Foreskin melanocyte (primary cell): ENCODE measurements at places on chromosomes 5 and 9.

- DNase-seq, result no peak
Observed at GRCh38 chr9:80509358-80509757, 937.6 kb downstream of the TLE4 start.

DNA sequence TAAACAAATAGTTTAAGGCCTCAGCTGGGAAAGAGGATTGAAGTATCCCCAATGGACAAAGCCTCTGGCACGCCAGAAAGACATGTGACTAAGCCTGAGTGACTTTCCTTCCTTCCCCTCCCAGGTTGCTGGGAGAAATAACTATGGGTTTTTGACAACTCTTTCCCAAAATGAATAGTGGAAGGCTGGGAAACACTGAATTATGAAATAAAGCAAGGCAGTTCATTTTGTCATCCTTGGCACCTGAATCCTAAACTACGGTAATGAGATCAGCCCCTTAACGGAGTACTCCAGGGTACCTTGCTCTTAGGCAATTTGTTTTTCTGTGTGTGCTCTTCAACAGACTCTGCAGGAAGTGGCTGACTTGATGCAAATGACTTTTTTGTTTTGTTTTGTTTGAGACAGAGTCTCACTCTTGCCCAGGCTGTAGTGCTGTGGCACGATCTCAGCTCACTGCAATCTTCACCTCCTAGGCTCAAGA is 75.2 kb downstream of the LMNB1 start:
- no peak for DNase-seq

DNA sequence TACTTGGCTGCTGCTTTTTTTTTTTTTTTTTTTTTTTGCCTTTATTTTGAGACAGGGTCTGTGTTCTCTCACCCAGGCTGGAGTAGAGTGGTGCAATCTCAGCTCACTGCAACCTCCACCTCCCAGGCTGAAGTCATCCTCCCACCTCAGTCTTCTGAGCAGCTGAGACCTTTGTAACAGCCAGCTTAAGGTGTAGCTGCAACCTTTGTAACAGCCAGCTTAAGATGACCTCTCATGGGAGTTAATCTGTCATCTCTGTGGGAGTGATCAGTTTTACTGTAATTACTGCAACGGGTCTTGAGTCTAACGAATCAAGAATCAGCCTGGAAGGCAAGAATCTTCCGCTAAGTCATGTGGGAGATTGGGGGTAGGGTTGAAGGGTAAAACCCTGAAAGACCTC is 31.6 kb upstream of the SNX2 start:
- DNase-seq, result no peak

GRCh38 chr5:125176005-125176390 is 429.6 kb upstream of the ZNF608 start:
- no peak for DNase-seq

DNA sequence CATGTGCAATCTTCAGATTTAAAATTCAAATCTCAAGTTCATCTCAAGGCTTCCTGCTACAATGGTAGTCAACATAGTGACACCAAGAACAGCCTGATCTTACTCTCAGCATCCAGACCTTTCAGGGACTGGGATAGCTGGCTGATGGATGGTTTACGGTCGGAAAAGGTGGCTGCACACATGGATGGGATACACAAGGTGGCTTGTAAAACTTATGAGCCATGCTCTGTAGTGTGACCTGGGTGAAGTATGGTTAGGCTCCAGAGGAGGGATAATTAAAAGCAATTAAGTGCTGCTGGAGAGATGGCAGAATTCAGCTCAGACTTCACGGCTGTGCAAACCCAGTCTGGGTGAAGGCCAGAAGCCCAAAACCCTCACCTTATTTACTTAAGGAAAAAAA is 379.5 kb downstream of the NFIB start:
- DNase-seq, result no peak

DNA sequence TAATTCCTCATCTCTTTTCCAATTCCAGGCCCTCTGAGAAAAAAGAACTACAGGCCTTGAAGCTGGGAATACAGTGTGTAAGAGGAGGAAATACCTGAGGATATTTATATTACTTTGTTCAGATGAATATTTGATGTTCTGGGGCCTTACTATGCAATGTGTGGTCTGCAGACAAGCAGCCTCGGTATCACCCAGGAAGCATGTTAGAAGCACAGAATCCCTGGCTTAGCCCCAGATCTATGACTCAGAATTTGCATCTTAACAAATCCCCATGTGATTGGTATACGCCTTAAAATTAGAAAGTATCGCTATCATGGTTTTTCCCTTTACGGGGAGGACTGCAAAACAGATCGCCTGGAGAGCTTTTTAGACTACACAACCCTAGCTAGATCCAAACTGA is 121.0 kb downstream of the JAKMIP2 start:
- no peak for DNase-seq

GRCh38 chr9:91485006-91485405 is 61.4 kb upstream of the NFIL3 start:
- DNase-seq, result no peak

DNA sequence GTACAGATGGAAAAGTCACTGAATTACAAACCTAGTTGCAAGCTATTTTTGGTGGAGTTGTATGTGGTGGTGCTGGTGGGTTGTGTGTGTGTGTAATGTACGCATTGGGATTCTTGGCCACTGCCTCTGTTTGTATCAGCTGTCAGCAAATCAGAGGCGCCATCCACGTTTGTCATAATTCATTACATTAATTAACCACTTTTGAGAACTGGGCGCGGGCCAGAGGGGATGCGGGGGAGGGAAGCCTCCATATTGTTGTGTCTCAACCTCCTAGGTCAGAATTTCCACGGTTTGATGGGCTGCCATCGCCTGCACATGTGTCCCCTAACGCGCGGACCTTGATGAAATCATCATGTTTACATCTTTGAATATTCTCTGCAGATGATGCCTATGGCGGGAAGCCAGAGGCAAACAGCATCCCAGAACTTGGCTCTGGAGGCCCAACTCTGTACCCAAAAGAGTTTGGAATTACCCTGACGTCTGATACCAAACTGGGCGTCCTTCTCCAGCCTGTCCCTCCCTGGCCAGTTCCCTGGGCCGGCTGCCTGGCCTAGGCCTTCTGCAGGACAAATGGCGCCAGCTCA is 54.9 kb downstream of the FGF18 start:
- DNase-seq, result no peak

GRCh38 chr9:76379494-76379893 is 14.7 kb downstream of the RFK start:
- DNase-seq, result no peak

DNA sequence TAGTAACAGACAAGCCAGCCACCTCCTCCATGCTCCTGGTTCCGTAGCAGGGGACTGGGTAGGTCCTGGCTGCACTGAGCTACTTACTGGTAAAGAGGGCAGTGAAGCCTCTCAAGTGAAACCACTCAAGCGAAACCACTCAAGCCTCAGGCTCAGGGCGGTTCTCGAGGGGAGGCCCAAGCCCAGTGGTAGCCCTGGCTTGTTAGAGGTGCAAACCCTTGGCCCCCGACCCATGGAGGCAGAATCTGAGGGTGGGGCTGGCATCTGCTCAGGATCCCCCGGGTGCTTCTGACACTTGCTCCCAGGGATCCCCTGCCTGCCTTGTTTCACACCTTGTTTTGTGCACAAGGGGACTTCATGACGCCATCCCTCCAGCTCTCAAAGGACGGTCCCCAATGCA is 76.5 kb upstream of the OLFM1 start:
- no peak for DNase-seq

- no peak for DNase-seq
Observed at GRCh38 chr9:81585191-81585763, 104.1 kb downstream of the TLE1 start.

DNA sequence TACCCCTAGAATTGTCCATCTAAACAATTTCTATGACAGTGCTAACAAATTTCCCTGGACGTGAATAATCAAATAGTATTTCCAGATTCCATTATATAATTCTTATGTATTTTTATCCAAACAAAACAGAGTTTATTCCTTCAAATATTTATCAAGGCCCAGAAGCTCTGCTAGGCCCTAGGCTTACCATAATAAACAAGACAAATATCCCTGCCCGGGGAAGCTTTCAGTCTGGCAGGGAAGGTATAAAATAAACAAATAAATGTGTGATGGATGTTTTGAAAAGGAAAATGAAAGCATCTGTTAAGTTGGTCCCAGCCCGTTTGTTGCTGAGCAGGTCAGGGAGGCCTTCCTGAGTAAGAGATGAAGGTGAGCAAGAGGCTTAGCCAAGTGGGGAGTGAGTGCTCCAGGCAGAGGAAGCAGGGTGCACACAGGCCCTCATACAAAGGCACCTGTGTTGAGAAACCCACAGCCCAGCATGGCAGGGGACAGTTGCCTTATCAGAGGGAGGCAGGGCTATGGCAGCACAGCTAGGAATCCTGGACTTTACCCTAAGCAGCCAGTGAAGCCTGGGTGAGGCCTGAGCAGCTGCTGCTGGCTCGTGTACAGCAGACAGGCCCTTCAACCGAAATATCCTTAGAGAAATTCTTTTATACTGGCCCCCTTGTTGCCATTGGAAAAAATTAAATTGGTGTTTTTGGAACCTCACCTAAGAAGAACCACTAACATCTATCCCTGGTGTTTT is 7.7 kb upstream of the SLC35D2 start:
- DNase-seq, result no peak

- peak; percentile 49 for DNase-seq
Observed at GRCh38 chr5:82405618-82406204, 127.6 kb upstream of the RPS23 start.

GRCh38 chr9:124349675-124350493 is 65.4 kb downstream of the PSMB7 start:
- DNase-seq, result no peak

DNA sequence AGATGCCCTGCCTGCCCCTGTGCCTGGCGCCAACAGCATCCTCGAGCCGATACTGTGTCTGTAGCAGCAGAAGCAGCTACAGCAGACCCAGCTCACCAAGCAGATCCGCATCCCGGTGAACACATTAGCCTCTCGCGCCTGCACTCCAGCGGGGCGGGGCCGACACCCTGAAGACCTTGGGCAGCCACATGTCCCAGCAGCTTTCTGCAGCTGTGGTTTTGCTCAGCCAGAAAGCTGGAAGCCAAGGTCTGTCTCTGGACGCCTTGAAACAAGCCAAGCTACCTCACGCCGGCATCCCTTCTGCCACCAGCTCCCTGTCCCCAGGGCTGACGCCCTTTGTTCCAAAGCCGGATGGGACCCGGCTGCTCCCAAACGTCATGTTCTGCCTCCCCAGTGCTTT is 59.6 kb downstream of the ACTBL2 start:
- no peak for DNase-seq

DNA sequence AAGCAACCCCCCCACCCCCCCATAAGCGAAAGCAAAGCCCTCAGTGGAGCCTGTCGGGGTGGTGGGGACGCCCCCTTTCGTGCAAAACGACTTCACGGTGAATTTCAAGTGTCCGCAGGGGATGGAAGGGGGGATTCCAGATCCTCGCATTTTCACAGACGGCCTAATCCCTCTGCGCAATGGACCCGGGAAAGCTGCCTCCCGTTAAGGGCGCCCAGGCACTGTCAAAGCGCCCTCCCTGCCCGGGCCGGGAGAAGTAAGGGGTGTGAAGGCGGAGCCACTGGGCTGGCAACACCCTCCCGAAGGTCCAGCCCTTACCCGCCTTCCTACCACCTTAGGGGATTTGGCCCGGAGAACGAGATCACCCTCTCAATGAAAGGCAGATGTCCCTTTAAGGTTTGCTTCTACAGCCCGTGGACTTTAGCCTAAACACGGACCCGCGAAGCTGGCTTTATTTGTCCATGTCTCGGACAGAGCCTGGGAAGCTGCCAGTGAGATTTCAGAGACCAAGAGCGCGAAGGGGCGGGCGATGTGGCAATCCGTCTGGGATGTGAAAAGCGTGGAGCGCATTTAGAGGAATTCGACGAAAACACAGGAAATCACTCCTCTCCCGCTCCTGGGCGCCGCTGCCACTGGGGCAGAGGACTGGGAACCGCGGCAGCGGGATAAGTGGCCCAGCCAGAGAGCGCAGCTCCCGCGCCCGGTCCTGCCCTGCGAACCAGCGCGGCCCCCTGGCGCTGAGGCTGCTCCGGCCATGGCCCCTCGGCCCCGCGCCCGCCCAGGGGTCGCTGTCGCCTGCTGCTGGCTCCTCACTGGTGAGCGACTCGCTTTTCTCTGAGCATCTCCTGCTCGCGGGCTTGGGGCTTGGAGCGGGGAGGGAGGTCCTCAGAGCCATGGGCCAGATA is at the start of the genes ITGA1 and PELO:
TSS of gene ITGA1 (plus strand) at position 317 of the 905 bp plus-strand sequence. CDS start at position 755, 438 bp downstream.
TSS of gene PELO (plus strand) at position 317 of the 905 bp plus-strand sequence. CDS start 12,479 bp downstream, outside the sequence.
- peak; percentile 82 for DNase-seq

DNA sequence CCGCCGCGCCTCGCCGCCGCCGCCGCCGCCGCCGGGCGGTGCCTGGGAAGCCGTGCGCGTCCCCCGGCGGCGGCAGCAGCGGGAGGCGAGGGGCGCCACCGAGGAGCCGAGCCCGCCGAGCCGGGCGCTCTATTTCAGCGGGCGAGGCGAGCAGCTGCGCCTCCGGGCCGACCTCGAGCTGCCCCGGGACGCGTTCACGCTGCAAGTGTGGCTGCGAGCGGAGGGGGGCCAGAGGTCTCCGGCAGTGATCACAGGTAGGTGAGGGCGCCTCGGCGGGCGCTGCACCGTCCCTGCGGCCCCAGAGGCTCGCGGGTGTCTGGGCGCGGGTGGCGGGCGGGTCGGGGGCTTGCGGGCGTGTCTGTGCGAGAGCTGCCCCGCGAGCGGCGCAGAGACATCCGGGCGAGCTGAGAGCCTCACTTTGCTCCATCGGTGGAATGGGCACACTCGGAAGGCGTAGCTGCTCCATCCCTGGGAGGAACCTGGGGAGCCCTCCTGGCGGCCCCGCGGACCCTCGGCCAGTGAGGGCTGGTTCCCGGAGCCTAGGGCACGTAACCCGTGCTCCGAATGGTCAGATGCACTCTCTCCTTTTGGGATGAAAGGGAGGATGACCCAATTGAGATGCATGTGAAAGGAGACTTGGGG is 864 bp downstream of the PAPPA start:
- no peak for DNase-seq

DNA sequence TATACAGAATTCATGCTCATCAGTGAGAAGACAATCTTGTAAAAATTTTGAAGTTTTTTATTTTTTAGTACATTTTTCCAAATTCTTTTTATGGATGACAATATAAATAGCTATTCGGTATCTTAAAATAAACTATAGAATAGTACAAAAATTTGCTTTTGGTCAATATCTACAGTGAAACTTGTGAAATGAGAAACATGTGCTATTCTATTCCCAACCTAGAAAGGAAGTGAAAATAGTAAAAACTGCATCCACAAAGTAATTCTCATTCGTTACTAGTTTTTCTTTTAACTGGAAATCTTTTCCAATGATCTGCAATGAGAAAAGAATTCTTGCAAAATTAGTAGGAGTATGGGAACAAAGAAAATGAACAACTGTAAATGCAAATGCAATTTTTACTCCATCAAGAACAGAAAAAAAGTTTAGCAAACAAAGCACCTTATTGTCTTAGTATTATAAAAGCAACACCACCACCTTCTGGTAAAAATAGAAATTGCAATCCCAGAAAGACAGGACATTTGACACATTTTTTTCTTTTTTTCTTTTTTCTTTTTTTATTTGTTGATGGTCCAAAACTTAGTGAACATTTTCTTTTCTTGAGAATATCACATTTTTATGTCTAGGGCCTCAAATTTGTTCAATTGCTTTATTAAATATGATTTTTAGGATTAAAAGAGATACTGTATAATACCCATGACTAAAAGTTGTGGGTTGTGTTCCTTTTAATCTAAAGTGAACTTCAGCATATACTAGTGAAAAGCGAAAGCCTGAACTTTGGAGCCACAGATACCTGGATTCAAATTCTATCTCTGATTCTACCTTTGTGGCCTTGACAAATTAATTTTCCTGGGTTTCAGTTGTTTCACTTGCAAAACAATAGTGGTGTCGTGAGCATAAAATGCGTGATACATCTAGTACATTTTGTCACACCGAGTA is 72.3 kb downstream of the SLCO4C1 start:
- peak; percentile 56 for DNase-seq
